Activated CD4-positive, alpha-beta T cell treated with anti-CD3 and anti-CD28 coated beads, Interleukin-2, amount 50 U/mL, for 24 hours (primary cell): ENCODE measurements at places on chromosomes 6 and 20.

GRCh38 chr6:79461205-79461604 is 76.0 kb downstream of the LCA5 start:
- no peak for DNase-seq

DNA sequence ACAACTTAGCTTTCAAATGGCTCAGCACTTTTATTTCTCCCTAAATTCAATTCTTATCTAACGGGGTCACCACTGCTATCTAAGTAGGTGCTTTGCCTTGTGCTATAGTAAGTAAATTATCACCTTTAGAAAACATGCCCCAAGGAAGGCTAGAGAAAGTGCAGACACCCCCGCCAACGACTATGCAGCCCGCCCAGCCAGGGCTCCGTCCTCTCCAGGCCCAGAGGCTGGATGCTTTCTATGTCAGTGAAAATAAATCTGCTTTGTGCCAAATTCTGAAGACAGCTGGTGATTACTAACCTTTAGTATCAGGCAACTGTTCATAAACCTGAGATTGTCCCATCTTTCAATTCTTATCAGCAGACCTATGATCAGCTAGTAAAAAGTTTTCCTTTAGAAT is 14.3 kb downstream of the KIAA0319 start:
- no peak for DNase-seq

- DNase-seq: no peak
Measured at GRCh38 chr6:21436625-21437024, 156.9 kb upstream of the SOX4 start.

DNA sequence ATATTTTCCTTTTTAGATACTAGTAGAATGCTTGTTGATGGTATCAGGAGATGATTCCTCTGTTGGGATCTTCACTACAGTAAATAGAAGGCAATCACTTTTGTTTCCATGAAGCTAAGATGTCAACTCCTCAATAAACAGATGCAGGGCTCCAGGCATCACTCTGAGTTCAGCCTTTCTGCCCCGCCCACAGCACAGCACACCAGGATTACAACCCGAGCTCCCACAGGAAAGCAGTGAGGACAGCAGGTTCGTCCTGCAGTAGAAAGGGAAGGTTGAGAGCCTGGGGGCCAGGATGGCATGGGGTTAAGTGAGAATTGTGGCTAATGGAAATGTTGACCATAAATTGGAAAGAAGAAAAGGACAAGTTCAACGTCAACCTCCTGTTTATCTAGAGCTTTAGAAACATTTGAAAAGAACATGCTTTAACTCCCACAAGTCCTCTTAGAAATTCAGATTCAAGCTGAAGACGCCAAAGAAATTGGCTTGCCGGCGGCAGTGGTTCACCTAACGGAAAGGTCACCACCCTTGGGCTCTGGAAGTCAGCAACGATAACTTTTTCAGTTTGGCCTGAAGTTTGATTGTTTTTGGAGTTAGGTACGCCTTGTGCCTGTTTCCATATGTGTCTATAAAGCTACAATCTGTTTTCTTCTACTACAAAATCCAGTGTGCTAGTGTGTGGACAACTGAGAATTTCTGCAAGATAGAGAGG is 144.4 kb upstream of the PDE10A start:
- no peak for DNase-seq

GRCh38 chr20:48844996-48845395 is 17.2 kb upstream of the PREX1 start:
- DNase-seq: no peak

- no peak for DNase-seq
Measured at GRCh38 chr6:126625019-126625418, 285.1 kb downstream of the CENPW start.

- no peak for DNase-seq
Measured at GRCh38 chr6:119821380-119821779, 471.8 kb upstream of the MAN1A1 start.

DNA sequence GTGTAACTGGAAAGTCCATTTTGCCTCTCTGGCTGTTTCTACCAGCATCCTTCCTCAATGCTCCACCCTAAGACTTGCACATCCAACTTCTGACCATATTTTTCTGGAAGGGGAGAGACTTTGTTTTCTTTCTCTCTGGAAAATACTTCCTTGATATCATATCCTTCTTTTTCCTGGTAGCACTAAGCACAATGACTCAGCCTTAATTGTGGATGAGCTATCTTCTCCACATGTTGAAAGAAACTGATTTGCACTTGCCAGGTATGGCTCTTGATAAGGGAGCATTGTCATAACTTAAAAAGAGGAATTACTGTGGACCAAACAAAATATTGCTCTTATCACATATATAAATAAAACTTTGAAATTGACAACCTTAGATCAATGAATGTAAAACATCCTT is 30.1 kb upstream of the IBTK start:
- no peak for DNase-seq

DNA sequence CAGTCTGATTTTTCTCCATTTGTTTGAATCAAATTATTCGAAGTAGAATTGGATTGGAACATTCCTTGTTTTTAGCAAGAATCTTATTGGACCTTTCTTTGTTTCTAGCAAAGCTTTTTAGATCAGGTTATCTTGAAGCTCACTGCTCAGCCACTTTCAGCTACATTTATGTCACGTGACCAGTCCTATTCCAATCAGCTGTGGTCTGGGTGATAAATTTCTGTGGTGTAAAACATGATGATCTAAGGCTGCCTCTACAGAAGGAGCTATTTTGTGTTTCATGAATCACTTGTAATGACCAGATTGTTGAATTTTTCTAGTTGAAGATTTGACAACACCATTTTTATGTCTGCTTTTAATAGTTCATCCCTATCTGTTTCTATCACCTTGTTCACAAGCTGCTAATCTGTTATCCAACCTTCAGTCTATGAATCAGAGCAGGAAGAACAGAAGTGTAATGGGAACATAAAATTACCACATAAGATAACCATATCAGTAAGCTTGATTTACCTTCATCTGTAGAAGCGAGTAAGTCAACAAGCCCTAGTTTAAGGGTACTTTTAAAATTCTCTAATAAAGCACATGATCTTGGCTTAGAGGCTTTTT is 101.0 kb upstream of the MAP3K7 start:
- no peak for DNase-seq

DNA sequence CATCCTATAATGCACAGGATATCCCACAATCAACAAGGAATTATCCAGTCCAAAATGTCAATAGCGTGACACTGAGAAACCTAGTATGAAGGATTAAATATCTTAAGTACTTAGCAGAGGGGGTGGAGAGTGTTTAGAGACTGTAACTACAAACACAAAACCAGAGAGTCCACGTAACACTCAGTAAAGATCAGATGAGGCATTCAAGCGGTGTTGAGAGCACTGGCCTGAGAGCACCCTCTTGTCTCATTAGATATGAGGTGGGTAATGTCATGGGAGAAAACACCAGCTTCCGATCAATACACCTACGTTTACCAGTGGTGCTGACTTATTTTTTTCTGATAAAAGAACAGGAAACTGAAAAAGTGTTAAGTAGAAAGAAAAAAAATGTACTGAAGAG is 2.3 kb downstream of the FAM184A start:
- DNase-seq: no peak

GRCh38 chr20:36865076-36865860 is 10.7 kb upstream of the TLDC2 start:
- DNase-seq: no peak

GRCh38 chr6:12482386-12483375 is 192.5 kb downstream of the EDN1 start:
- no peak for DNase-seq

DNA sequence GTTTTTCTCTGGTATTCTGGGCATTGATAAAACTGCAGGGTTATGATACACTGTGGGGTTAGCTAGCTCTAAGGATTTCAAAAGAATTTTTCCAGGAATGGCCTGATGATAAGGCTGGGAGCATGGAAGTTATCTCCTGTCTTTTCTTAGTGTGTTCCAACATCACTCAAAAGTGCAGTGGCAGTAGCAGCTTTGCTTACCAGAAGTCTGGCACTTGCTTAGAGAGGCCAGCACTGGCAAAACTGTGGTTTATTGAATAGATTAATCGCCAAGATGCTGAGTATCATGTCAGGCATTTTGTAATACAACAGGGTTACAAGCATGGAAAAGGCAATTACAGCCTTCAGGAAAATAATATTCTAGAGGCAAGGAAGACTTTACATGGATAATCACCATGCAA is 719.5 kb upstream of the GJE1 start:
- no peak for DNase-seq

DNA sequence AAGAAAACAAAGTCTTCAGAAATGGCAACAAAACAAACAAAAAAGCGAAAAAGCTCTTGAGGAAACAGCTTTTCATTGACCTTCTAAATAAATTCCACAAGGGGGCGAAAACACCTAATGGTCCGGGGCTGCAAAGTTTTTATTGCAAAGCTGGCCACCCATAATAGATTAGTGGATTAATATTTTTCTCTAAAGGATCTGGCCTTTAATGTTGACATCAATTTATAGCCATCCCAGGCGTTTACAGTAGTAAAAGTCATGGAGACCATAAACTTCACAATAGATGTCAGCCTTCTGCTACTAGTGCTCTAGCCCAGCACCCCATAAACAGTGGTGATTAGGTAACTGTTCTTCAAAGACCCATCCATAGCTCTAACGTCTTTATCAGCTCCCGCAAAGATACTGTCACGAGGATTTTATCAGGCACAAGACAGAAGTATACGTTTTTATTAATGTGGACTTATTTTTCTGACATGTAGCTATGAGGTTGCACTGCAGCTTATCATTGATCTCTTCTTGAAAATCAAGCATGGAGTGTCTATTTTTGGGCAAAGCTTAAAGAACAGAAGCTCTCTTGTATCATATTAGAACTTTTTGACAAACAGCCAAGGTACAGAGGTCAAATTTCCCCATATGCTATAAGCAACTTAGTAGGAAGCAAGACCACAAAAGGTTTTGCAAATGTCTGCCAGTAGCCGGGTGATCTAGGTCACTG is 4.7 kb downstream of the CITED2 start:
- peak; percentile 12 for DNase-seq

DNA sequence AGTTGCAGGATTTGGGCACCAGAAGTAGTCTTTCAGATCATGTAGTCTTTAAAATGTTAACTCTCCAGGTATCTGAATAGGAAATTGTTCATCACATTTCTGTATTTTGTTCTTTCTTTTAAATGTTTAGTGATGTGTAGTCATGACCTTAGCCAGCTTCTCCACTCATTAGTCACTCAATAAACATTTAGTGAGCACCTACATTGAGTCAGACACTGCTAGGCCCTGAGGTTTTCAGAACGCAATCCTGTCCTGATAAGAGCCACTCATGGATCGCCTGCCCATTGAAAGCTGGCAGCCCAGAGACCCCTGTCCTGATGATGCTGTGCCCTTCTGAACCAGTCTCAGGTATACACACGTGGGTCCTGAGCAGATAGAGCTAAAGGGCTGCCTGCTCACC is 163.4 kb upstream of the HEY2 start:
- DNase-seq: no peak

DNA sequence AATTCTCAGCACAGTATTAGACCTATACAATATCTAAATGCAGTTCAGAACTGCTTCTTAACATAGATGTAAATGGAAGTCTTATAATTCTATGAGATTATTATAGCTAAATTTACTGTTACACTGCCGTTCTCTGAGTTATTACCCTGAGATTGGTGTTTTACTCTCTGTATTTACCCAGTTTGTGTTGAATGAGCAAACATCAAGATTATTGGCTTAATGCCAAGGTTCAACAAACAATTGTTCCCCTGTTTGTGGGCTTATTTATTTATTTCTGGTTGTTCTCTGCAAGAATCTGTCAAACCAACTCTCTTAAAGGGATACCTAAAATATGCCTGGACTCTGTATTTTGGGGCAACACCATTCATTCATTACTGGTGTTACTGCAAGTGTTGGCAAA is 5.2 kb upstream of the STMND1 start:
- DNase-seq: no peak

DNA sequence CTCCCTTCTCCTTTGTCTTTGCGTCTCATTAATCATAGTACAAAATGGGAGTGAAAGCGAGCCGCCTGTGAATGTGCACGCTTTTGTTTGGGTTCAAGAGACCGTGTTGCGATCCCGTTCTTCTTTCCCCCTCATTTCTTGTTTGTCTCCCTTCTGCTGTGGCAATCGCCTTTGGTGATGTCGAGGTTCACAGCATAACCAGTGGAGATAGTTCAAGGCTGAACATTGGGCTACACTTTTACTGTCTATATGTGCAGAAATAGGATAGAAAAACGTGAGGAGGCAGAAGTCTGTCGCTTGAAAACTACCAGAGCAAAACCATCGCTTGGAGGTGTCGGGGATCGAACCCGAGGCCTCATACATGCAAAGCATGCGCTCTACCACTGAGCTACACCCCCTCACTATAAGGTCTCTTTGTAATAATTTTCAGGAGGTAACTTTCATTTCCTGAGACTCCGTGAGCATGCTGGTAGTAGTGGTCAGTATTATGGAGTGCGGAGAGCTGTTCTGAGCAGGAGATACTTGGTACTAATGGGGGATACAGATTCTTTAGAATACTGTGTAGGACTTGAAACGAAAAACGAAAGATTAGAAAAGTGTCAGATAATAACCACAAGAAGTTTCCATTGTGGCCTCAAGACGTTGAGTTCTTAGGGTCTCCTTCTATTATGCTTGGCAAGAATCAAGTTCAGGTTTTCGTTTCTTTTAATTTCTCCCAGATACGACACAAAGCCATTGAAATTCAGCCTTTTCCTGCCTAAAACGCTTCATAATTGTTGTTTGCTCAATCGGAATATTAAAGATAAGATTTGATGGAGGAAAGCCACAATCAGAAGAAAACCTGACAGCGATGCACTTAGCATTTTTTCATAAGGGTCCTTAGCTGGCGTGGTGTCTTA is 106.6 kb downstream of the TRIM27 start:
- DNase-seq: no peak

GRCh38 chr6:44054721-44055559 is 72.3 kb downstream of the MRPL14 start:
- no peak for DNase-seq

- no peak for DNase-seq
Measured at GRCh38 chr6:169473663-169474062, 220.0 kb upstream of the THBS2 start.

DNA sequence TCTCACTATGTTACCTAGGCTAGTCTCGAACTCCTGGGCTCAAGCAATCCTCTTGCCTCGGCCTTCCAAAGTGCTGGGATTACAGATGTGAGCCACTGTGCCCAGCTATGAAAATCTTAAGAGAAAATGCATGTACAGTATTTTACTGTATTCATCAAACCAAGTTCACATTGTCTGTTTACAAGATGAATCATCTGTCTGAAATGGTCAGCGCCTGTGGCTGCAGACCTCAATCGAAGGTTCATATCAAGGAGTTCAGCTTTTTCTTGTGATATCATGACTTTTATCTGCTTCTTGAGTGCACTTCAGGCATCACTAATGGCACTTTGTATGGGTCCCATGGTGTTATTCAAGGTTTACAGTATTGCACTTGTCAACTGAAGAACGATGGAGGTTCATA is 155.1 kb downstream of the SLC16A10 start:
- DNase-seq: no peak
